Activated T-cell treated with anti-CD3 and anti-CD28 coated beads, Interleukin-2, amount 50 U/mL, for 1 hour (primary cell): ENCODE measurements at places on chromosomes 4 and X.

GRCh38 chr4:189092581-189092980, 848.1 kb upstream of the FRG1 start:
- no peak for DNase-seq

GRCh38 chrX:112846187-112846586, 5.6 kb upstream of the AMOT start:
- DNase-seq: no peak

DNA sequence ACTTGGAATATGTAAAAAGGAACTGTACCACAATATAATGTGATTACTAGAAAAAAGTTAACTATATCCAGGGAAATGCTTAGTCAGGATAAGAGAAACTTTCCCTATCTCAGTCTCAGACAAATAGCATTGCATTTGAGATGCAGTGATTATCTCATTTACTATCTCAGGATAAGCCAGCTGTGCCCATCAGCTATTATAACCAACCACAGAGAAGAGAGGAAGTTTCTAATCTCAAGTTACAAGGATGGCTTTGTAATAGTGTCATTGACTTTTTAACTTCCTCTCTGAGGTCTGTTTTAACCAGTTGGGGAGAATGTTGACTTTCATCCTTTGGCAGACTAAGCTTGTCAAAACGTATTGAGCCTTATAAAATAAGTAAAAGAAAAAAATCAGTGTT, 56.5 kb downstream of the SNX25 start:
- no peak for DNase-seq

DNA sequence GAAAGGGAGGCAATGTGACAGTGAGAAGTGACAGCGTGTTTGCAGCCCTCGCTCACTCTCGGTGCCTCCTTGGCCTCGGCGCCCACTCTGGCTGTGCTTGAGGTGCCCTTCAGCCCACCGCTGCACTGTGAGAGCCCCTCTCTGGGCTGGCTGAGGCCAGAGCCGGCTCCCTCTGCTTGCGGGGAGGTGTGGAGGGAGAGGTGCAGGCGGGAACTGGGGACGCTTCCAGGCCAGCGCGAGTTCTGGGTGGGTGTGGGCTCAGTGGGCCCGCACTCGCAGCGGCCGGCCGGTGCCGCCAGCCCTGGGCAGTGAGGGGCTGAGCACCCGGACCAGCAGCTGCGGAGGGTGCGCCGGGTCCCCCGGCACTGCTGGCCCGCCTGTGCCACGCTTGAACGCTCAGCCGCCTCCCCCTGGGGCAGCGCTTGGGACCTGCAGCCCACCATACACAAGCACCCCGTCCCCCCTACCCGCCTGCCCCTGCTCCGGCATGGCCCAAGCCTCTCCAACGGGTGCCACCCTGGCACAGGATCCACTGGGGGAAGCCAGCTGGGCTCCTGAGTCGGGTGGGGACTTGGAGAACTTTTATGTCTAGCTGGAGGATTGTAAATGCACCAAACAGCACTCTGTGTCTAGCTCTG, 1142.8 kb upstream of the INTU start:
- DNase-seq: no peak

GRCh38 chrX:154602226-154602625, 16.9 kb downstream of the CTAG1B start:
- no peak for DNase-seq

DNA sequence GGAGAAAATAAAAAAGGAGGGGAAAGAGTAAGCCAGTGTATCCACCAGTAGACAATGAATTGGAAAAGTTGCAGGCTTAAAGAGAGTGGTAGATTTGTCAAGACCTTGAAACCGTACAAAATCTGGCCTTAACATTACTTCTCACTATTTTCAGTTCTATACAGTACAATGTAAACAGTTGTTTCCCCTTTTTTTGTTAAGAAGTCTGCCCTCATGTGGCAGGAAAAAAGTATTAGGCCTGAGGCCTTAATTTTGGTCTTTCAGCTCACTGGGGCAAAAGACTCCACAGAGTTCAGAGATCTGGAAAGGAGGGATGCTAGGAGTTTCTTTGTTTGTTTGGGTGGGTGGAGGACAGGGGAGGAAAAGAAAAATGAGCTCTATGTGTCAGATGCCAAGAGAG, 92.8 kb upstream of the CCDC160 start:
- DNase-seq: no peak

GRCh38 chrX:132181364-132181763, 37.9 kb downstream of the RAP2C start:
- DNase-seq: no peak
